Germinal center (tissue), 1 donor: ENCODE measurements at places on chromosomes 1 and 21.

DNA sequence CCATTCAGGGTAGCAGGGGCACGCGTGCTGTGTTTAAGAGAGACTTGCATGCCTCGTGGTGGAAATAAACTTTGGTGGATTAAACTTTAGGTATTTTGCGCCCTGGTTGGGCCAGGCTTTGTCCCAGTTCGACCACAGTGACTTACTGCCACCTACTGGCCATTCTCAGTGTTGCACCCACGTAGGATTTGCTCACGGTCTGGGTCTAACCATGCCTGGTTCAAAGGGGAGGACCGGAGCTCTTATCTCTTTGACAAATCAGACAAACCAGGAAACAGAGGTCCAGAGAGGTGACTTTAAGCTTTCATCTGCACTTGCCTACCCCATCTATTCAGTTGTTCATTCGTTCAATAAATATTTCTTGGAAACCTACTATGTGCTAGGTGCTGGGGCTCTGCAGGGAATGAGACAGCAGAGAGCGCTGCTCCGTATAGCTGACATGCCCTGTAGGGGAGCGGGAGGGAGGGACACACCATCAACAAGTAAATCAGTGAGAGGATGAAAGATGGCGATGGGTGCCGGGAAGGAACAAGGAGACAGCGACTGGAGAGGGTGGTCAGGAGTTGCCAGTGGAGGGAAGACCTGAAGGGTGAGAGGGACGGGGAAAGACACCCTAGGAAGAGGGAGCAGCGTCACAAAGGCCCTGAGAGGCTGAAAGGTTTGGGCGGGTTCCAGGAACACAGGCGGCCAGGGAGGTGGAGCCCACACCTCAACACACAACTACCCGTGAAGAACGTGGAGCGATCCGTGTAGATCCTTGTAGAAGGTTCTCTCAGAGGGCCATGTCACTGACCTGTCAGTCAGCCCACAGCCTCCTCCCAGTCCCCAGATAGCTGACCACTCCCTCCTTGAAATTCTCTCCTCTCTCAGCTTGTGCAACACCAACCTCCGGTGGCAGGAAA lies 27.2 kb upstream of the TINAGL1 start:
- DNase-seq = peak; percentile 85

GRCh38 chr1:5475572-5475971 lies 516.7 kb downstream of the NPHP4 start:
- DNase-seq = no peak

DNA sequence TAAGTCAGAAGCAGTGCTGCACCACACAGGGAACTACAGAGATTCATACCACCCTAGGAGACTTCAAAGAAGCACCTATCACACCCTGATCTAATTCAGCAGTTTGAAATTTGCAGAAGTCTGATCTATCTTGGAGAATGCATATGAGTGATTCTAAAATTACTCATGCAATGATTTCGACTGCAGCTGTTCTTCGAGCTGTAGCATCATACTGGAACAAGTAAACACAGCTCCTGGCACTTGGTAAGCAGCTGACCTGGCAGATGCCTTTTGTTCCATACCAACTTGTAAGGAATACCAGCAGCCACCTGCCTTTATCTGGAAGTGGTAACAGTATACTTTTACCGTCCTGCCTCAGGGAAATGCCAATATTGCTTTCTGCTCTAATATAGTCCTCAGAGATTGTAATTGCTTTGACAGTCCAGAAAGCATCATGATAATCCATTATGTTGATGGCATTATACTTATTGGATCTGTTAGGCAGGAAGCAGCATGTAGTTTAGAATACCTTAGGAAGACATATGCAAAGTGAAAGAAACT lies 25.7 kb downstream of the AADACL4 start:
- no peak for DNase-seq

- DNase-seq = no peak
Measured at GRCh38 chr1:20109223-20109856, 10.0 kb downstream of the PLA2G2D start.

DNA sequence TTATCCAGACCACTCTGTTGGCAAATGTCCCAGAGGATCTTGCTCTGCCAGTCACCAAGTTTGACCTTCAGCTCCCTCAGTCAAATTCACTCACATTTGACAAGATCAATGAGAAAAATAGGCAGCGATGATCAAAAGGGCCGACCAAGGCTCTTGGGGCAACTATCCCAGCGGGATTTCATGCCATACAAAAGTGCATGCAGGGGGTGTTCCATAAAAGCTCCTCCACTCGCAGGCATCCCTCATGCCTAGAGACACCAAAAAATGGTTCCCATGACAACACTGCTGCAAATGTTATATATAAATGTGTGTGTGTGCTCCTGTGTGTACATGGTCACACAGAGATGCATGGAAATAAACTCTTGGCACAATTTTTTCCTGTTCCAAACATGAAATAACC lies 16.2 kb upstream of the EIF4G3 start:
- no peak for DNase-seq

GRCh38 chr1:154748405-154748775 lies 121.7 kb downstream of the KCNN3 start:
- DNase-seq = no peak

DNA sequence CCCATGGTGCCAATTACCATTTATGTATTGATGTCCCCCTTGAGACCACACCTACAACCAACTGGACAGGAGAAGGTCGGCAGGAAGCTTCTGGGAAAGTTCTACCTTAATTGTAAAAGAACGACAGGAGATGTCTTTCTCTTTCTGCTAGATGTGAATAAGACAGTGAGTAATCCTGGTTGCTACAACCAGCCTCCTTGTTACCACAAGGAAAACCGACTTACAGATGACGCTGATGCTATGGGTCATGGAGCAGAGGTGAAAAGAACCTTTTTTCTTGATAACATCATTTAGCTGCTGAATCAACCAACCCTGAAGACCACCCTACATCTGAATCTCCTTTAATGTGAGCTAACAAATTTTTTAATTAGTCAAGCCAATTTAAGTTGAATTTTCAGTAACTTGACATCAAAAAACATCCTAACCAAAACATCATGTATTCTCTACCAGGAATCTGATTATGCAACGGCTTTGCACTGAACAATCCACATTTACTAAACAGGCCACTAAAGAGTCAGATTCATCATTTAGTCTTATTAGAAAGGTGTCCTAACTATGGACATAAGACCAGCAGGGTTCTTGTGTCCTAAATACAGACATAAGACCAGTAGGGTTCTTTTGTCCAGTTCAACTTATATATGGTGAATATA lies 23.0 kb downstream of the RGS2 start:
- no peak for DNase-seq
